Fibroblast of mammary gland (primary cell): ENCODE measurements at places on chromosomes 3 and 15.

DNA sequence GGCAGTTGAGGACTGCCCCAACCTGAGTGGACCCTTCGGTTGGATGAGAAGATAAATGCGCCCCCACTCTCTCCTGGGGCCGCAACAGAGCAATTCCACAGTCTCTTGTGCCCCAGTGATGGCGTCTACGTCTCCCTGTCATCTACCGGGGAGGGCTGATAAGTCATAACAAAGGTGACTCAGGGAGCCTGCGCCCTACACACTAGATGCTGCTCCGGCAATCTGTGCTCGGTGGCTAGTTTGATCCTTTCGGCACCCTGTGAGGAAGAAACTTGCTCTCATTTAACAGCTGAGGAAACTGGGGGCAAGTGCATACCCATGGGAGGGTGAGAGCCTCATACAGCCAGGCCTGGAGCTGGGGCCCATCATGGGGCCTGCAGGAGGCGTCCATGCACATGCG is 14.1 kb upstream of the SEMA3F start:
- DNase-seq = no peak

DNA sequence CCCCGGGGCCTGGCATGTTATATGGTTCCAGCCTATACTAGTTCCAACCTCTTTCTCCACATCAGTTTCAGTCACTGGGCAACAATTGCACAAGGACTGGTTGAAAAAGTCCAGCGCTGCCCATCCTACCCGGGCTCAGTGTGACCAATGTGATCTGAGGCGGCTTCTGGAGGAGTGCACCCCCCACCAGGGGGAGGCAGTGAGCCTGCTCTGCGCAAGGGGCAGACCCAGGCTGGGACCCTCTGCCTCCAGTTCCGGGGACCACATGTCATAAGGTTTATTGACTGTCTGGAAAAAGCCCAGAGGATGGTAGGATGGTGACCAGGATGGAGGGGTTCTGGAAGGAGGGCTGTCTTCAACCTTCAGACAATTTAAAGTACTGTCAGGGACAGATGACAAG is 25.6 kb upstream of the NR2E3 start:
- DNase-seq = no peak

DNA sequence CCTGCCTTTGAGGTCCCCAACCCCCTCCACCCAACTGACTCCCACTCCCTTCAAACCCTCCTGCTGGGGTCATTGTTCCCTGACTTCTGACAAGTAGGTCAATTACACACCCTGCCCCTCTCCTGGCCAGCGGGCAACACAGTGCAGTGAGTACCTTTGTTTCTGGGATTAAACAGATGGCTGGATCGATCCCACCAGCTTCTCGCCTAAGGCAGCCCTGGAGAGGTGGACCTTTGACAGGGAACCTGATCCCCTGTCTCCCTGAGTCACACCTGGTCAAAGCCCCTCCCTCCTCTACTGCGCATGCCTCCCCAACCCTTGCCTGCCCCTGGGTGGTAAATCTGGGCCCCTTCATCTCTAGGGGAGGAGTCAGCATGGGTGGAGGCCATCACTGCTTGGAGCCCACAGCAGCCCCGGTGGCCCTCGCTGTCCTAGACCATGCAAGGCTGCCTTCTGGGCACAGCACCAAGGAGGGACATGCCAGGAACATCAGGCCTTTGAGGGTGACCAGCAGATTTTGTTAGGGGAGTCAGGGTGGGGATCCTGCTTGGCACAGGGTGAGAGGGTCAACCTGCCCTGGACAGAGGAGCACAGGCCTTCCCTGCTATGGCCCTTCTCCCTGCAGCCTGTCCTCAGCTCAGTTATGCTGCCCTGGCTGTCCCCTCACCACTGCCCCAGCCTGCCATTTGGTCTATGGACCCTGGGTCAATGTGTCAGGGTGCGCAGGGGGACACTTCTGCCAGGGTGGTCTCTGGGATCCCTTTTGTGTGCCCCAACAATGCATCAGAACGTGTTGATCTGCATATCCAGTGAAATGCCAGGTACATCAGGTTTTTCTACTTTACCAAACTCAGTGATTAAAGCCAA is 9.8 kb upstream of the PRR23E start:
- DNase-seq = no peak

GRCh38 chr3:27615555-27615954 is 106.6 kb downstream of the EOMES start:
- no peak for DNase-seq

DNA sequence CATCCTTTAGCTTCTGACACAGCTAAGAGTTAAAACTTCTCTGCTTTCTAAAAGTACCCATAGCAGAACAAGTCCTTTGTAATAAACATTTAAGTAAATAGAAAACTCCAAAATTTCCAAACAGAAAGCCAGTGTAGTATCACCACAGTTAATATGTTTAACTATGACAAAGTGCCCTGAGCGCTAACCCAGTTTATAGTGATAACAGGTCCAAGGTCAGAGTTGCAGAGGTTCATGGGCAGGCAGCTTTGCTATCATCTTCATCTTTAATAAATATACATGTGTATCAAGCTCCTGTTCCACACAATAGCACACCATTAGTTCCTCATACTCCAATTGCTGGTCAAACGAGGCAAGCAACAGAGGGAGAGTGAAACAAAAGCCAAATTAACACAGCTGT is 12.4 kb upstream of the TOP2B start:
- DNase-seq = no peak

- no peak for DNase-seq
These were observed 55.9 kb downstream of the BHLHE40 start for GRCh38 chr3:5035113-5035512.

GRCh38 chr15:41011055-41011815 is 58.0 kb downstream of the CHAC1 start:
- no peak for DNase-seq

- peak; percentile 12 for DNase-seq
These were observed 203.5 kb upstream of the LINGO1 start for GRCh38 chr15:77836121-77836692.

DNA sequence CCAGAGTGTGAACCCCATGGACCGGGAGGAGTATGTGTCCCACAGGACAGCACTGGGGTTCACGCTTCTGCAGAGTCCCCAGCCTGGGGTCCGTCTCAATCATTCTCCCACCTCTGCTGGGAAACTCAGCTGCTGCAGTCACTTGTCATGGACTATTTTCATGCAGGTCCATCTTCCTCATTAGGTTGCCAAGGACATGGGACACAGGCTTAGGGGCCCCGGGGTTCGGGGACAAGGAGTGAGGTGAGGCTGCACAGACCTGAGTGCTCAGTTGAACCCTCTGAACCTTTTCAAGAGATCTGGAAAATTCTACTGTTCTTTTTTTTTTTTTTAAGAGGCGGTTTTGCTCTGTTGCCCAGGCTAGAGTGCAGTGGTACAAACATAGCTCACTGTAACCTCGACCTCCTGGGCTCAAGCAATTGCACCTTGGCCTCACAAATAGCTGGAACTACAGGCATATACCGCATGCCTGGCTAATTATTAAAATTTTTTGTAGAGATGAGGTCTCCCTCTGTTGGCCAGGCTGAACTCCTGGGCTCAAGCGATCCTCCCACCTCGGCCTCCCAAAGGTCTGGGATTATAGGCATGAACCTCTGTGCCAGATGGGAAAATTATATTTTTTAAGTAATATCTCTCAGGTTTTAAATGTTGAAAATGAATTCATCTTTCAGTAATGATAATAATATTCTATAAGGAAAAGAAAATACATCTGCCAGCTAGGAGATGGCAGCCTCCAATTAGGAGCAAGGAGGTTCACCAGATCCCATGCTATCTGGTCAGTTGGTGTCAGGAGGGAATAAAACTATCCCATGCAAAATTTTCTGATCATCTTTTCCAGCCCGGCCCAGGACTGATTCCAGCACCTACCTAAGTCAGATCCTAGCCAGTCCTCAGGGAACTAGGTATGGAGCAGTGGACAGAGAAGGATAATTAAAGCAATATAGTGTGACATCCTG is 45.2 kb downstream of the RPN1 start:
- no peak for DNase-seq

- no peak for DNase-seq
These were observed 140.1 kb downstream of the OCA2 start for GRCh38 chr15:27958911-27959578.

GRCh38 chr15:42721016-42721415 is 15.9 kb downstream of the CDAN1 start:
- no peak for DNase-seq

DNA sequence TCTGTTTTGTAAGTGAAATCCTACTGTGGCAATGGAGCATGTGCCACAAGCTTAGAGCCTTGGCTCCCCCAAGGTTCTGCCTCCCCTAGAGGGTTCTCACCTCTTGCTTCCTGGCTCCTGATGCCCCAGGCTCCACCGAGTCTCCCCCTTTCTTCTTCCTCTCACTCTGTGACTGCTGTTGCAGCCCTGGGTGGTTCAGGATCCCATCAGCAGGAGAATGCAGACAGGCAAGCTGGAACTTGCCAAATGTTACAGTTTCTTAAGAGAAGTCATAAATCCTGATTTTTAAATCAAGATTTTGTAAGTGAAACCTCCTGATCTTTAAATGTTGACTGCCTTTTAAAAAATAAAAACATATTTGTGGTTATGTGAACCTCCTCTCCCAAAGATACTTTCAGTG is 133.9 kb downstream of the CCNL1 start:
- no peak for DNase-seq

GRCh38 chr3:57065588-57065987 is 5.1 kb downstream of the SPATA12 start:
- DNase-seq = no peak

DNA sequence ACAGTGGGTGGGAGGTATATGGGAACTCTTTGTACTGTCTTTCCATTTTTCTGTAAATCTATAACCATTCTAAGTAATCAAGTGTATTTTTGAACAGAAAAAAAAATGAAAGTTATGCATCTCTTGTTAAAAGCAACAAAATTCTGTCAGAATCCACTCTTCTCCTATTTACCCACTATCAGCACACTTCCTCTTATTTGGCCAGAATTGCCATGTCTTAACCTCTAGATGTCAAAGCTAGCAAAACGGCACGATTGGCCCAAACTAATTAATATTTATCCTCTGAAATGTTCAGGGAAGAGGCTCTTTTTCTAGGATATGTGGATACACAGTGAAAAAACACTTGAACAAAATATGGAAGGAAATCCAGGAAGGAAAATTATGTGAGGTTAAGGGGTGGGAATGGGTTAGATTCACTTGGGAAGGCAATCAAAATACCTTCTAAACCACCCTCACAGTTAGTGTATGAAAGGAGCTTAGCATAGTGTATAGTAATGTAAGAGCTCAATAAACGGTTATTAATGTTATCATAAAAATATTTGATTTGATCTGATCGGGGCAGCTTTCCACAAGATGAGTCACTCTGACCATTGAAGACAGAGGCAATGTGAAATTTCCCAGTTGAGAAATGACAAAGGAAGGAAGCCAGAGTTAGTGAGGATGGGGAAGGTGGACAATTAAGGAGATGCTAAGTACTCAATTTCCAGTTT is 20.1 kb upstream of the TGFBR2 start:
- peak; percentile 36 for DNase-seq

DNA sequence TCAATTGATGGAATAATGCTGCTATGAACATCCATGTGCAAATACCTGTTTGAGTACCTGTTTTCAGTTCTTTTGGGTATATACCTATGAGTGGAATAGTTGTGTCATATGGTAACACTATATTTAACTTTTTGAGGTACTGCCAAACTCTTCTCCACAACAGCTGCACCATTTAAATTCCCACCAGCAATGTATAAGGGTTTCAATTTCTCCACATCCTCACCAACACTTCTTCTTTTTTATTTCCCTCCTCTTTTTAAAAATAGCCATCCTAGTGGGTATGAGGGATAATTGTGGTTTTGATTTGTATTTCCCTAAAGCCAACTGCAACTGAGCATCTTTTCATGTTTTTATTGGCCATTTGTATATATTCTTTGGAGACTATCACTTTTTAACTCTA is 31.3 kb upstream of the ARHGEF3 start:
- no peak for DNase-seq

DNA sequence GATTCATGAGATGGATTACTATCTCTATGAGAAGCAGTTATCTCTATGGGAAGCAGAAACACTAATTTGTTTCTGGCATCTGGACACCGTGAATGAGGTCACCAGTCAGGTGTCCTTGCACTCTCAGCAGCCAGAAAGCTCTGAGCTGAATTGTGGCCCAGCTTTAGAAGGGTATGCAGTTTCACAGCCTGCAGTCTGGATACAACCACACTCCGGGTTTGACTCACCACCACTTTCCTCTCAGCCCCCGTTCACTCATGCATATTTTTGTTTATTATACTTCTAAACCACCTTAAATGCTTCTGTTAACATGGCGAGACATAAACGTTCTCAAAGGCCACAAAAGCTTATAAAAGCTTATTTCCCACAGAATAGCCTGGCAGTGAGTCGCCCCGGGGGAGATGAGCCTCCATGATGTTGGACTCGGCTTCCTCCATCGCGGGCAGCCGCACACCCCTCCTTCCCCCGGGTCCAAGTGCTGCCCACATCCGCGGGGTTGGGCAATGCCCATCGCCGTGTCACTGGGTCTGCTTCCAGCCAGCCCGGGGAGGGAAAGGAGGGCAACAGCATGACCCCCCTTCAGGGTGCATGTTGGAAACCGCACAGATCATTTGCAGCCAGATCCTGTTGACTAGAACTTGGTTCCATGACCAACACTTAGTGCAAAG is 16.8 kb upstream of the SLC41A3 start:
- DNase-seq = peak; percentile 66

GRCh38 chr3:46677411-46677726 is 16.1 kb downstream of the ALS2CL start:
- peak; percentile 25 for DNase-seq

DNA sequence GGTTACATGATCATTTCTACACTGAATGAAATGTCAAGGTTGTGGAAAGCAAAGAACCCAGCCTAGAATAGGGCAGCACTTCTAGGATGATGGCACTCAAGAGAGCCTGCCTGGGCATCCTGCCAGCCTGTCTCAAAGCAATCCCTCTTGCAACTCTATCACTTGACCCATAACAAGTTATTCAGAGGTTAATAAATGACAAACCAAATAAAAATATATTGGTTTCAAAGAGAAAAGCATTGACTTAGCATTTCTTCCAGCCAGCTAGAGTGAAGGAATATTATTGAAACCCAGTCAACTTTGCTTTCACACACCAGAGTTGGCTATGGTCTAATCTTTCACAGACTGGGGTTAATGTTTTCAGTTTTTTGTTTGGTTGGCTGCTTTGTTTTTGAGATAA is 214.6 kb upstream of the UBE2E2 start:
- DNase-seq = no peak

GRCh38 chr15:80856809-80857377 is 77.7 kb downstream of the CEMIP start:
- DNase-seq = no peak
